H9 (cell line): ENCODE measurements at places on chromosomes 2 and 18. TPM values are rescaled to one million over a fixed set of nuclear protein-coding genes. Genes with fewer than 3 reads are reported as not detected.

PLEKHA3 gene
- total RNA-seq, result 23.5 and 25.9 TPM in 2 replicates

OR6B2 gene
- total RNA-seq, result not detected in 2 replicates

GPR39 gene
- total RNA-seq, result 0.20 and 0.50 TPM in 2 replicates

ITPRID2 gene
- 9.0 and 12.0 TPM in 2 replicates for total RNA-seq

ACKR3 gene
- 0.44 and 0.64 TPM in 2 replicates for total RNA-seq

DNA sequence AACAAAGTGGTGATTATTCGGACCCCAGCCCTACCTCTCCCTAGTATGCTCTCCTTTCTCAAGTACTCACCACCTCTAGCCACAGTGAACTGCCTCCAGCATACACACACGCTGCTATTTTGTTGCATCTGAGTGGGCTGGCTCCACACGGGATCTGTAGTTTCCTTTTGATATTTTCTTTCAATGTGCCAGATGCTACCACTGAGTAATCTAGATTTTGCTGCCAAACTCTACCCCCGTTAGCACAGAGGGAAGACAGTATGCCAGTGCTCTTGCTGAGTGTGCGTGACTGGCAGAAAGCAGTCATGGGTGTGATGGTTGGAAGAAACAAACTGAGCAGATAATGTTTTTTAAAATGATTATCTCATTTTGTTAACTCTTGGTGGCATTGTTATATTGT, 11.6 kb downstream of the CFLAR start:
- no peak for DNase-seq
- H3K4me1 ChIP-seq, result peaks cover 10% of the 10 kb centered on the region
- no peaks in the 10 kb centered on the region for H3K36me3 ChIP-seq
- H3K27ac ChIP-seq, result no peak overlapping the region
- H3K4me3 ChIP-seq, result no peak overlapping the region
- no peaks in the 10 kb centered on the region for H3K27me3 ChIP-seq

DNA sequence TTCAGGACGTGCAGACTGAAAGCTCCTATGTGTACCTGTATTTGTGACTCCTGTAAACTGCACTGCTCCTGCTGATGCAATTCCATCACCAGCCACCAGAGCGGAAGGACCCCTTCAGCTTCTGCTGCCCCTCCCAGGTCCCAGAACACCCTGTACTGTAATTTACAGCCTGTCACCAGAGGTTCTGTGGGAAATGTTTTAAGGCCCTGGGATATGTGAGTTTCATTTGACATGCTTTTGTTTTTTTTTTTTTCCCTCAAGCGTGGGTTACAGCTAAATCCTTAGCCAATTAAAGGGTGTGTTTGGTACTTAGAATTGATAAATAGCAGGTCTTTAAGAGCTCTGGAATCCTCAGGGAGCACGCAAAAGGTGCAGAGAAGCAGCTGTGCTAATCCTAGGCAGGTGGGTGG, 79.4 kb downstream of the KCTD1 start:
- H3K36me3 ChIP-seq, result peaks cover 8% of the 10 kb centered on the region
- H3K27ac ChIP-seq, result no peak overlapping the region
- H3K4me3 ChIP-seq, result no peak overlapping the region
- peak; percentile 76 for DNase-seq

DNA sequence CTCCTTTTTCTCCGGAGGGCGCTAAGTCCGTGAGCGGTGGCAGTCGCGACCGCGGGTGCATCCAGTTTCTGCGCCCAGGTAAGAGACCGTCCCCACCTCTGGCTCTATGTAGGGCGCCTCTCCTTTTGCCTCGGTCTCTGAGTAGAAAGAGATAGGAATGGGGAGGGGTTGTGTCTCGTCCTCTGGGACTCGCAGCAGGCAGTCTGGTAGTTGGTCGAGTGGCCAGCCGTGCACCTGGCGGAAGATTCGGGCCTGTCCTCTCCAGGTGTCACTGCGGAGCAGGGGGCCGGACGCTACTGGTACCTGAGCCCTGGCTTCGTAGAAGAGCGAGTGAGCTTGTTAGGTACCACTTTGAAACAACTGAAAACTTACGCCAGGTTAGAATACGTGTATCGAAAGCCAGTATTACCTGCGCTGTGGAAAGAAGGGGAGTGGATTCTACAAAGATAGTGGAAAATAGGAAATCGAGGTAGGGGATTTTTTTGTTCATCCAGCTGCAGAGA, 403 bp downstream of the MAP2 start:
- no peak overlapping the region for H3K27ac ChIP-seq
- H3K27me3 ChIP-seq, result peaks cover 3% of the 10 kb centered on the region; the same call in 1 of the 2 replicates
- H3K4me1 ChIP-seq, result 0 out of 2 replicates have a peak, but pooled peaks cover 3% of the 10 kb centered on the region
- H3K36me3 ChIP-seq, result no peaks in the 10 kb centered on the region
- peak overlapping the region; percentile 77 for H3K4me3 ChIP-seq
- peak; percentile 69 for DNase-seq

DNA sequence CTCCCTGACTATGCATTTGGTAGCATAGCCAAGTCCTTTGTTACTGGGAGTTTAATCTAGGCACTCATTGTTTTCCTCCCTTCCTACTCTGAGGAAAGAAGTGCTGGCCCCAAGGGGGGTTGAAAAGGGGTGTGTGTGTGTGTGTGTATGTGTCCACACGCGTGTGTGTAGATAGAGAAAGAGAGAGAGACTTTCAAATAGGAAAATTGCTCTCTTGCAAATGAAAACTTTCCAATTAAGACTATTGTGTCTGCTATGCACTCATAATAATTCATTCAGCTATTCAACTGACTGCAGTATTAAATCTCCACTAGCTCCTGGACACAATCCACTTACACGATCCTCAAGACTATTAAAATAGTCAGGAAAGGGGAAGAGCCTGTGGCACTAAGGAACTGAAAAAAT, 92.9 kb upstream of the CSRNP3 start:
- H3K36me3 ChIP-seq, result no peaks in the 10 kb centered on the region
- H3K27ac ChIP-seq, result no peak overlapping the region
- H3K27me3 ChIP-seq, result no peaks in the 10 kb centered on the region
- DNase-seq, result no peak
- H3K4me1 ChIP-seq, result 0 out of 2 replicates have a peak, but pooled peaks cover 3% of the 10 kb centered on the region
- no peak overlapping the region for H3K4me3 ChIP-seq

GRCh38 chr2:85551698-85552678, 9.3 kb downstream of the GGCX start:
- no peaks in the 10 kb centered on the region for H3K27me3 ChIP-seq
- H3K4me3 ChIP-seq, result 0 out of 3 replicates have a peak overlapping the region, but pooled peaks have one; percentile 12
- H3K36me3 ChIP-seq, result peaks cover 60% of the 10 kb centered on the region
- DNase-seq, result peak; percentile 82

DNA sequence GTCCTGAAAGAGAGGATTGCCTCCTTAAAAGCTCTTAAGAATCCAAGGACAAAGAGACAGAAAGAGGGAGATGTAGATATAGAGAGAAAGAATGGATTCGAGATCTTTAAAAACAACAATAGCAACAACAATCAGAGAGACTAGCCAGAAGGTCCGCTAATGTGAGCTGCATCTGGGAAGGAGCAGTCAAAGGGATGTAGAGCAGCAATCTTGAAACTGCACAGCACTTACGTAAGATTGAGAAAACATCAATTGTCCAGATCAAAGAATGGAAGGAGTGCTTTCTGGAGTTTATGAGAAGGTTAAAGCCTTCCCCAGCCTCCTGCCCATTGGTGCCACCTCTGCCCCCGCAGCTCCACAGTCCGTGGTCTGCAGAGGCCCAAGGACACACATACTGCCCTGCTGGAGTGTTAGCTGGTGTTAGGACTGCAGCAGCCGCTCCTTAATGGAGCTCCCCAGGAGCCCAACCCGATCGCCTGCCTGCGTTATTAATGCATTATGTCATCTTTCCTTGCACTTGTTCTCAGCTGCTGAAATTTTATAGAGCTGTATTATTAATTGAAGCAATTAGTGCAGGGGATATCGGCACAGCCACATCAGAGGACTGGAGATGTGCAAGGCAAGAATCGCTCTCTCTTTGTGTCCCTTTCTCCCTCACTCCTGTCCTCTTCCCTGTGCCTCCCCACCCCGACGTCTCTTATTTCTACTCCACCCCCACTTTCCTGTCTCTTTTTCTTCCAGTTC, 94.2 kb upstream of the STPG4 start:
- H3K4me1 ChIP-seq, result peaks cover 5% of the 10 kb centered on the region
- H3K27ac ChIP-seq, result no peak overlapping the region
- no peaks in the 10 kb centered on the region for H3K27me3 ChIP-seq

DNA sequence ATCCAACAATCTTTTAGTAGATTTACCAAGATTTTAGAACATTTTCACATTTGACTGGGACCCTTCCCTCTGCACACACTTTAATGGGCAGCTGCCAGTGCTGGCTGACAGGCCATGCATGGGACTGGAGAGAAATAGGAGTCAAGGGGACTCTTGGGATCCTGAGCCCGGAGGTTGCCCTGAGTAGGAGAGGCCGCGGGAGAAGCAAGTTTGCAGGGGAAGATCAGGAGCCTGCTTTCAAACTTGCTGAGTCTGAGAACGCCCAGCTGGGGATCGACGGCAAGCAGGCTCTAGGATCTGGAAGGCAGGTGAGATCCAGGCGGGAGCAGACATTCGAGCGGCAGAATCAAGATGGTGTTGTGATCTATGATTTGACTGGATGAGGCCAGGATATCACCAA, 186.1 kb downstream of the HDAC4 start:
- no peaks in the 10 kb centered on the region; the same call in 1 of the 2 replicates for H3K4me1 ChIP-seq
- H3K4me3 ChIP-seq, result no peak overlapping the region
- no peak overlapping the region for H3K27ac ChIP-seq
- no peaks in the 10 kb centered on the region for H3K27me3 ChIP-seq
- H3K36me3 ChIP-seq, result no peaks in the 10 kb centered on the region
- DNase-seq, result no peak

DNA sequence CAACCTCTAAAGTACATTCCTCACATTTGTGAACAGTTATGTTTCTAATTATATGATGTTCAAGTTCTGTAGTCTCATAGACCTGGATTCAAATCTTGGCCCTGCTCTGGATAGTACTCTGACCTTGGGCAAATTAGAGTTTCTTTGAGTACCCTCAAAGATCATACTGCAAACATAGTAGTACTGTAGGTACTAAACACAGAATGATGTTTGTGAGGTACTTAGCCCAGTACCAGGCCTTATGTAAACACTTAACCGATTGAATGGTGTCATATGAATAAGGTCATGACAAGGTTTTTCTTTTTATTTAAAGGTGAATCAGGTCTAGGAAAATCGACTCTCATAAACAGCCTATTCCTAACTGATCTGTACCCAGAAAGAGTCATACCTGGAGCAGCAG, 19.1 kb downstream of the SEPTIN2 start:
- no peaks in the 10 kb centered on the region for H3K27me3 ChIP-seq
- peaks cover 21% of the 10 kb centered on the region; the same call in 2 of the 3 replicates for H3K36me3 ChIP-seq
- no peak overlapping the region for H3K27ac ChIP-seq
- H3K4me1 ChIP-seq, result no peaks in the 10 kb centered on the region
- H3K4me3 ChIP-seq, result no peak overlapping the region

- no peak overlapping the region for H3K27ac ChIP-seq
- no peak overlapping the region for H3K4me3 ChIP-seq
- no peak for DNase-seq
- H3K4me1 ChIP-seq, result no peaks in the 10 kb centered on the region
- H3K27me3 ChIP-seq, result no peaks in the 10 kb centered on the region
- H3K36me3 ChIP-seq, result no peaks in the 10 kb centered on the region
Measured at GRCh38 chr2:223744580-223744979, 92.8 kb downstream of the AP1S3 start.

GRCh38 chr2:169345486-169346437, 16.6 kb downstream of the LRP2 start:
- no peak overlapping the region for H3K27ac ChIP-seq
- H3K4me3 ChIP-seq, result no peak overlapping the region
- no peaks in the 10 kb centered on the region for H3K27me3 ChIP-seq
- DNase-seq, result no peak
- H3K36me3 ChIP-seq, result no peaks in the 10 kb centered on the region

- peaks cover 2% of the 10 kb centered on the region; the same call in 1 of the 2 replicates for H3K4me1 ChIP-seq
- no peak overlapping the region for H3K27ac ChIP-seq
- DNase-seq, result no peak
- H3K27me3 ChIP-seq, result no peaks in the 10 kb centered on the region
- no peak overlapping the region for H3K4me3 ChIP-seq
Measured at GRCh38 chr18:34594266-34594665, 115.8 kb upstream of the DTNA start.

GRCh38 chr18:56315363-56315762, 323.0 kb downstream of the TXNL1 start:
- H3K27ac ChIP-seq, result no peak overlapping the region
- DNase-seq, result no peak
- H3K4me1 ChIP-seq, result no peaks in the 10 kb centered on the region
- H3K36me3 ChIP-seq, result no peaks in the 10 kb centered on the region

DNA sequence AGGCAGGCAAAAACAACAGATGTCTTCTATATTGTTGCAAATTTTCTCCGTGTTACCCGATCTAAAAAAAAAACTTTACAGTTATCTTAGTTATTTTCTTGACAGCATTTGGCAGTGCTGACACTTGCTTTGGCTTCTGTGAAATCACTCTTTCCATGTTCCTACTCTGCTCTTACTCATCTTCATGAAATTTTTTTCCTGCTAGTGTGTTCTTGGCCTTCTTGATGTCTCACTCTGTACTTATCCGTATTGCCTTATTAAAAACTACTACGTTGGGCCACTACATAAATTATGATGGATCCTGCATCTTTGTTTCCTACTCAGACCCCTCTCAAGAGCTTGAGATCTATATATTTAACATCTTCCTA, 134.4 kb downstream of the IKZF2 start:
- H3K4me3 ChIP-seq, result no peak overlapping the region
- no peak for DNase-seq
- no peaks in the 10 kb centered on the region for H3K36me3 ChIP-seq
- H3K27ac ChIP-seq, result no peak overlapping the region

DNA sequence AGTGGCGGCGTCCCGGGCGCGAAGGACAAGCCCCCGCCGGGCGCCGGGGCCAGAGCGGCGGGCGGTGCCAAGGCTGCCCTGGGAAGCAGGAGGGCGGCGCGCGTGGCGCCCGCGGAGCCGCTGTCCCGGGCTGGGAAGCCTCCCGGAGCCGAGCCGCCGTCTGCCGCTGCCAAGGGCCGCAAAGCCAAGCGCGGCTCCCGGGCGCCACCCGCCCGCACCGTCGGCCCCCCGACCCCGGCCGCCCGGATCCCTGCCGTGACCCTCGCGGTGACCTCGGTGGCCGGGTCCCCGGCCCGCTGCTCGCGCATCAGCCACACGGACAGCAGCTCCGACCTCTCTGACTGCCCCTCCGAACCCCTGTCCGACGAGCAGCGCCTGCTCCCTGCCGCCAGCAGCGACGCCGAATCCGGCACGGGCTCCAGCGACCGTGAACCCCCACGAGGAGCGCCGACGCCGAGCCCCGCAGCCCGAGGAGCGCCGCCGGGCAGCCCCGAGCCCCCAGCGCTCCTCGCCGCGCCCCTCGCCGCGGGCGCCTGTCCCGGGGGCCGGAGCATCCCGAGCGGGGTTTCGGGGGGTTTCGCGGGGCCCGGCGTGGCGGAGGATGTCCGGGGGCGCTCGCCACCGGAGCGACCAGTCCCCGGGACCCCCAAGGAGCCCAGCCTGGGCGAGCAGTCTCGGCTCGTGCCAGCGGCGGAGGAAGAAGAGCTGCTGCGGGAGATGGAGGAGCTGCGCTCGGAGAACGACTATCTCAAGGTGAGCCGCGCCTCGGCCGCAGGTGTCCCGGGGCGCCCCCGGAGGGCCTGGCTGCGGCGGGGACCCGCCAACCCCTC, 820 bp downstream of the MTCL1 start:
- H3K4me3 ChIP-seq, result peak overlapping the region; percentile 96
- no peaks in the 10 kb centered on the region; the same call in 1 of the 2 replicates for H3K27me3 ChIP-seq
- no peak overlapping the region for H3K27ac ChIP-seq
- H3K36me3 ChIP-seq, result peaks cover 6% of the 10 kb centered on the region

GRCh38 chr2:29314816-29315571, 199.8 kb downstream of the CLIP4 start:
- DNase-seq, result peak; percentile 33
- no peaks in the 10 kb centered on the region for H3K36me3 ChIP-seq
- no peak overlapping the region for H3K27ac ChIP-seq
- H3K4me1 ChIP-seq, result no peaks in the 10 kb centered on the region
